ENCODE measurements at places on chromosomes 7 and 10. TPM values are rescaled to one million over a fixed set of nuclear protein-coding genes. Genes with fewer than 3 reads are reported as not detected.

Gene SLC16A9
- 1.1 TPM for total RNA-seq

Gene LMBR1
- total RNA-seq = 34.6 TPM

Gene GNGT1
- total RNA-seq = not detected

Gene MYO3A
- total RNA-seq = not detected

Gene SPDYE8
- total RNA-seq = not detected

Gene CDHR1
- 0.58 TPM for total RNA-seq

Gene SLC13A4
- total RNA-seq = not detected

Gene PRF1
- not detected for total RNA-seq

Gene NANOS1
- under 0.01 TPM for total RNA-seq
